HT-29 (cell line): ENCODE measurements at places on chromosomes 4 and X. TPM values are rescaled to one million over a fixed set of nuclear protein-coding genes. Genes with fewer than 3 reads are reported as not detected.

HS3ST1 gene
- total RNA-seq: 53.5 and 64.6 TPM in 2 replicates

ALB gene
- total RNA-seq: not detected in 2 replicates

DNA sequence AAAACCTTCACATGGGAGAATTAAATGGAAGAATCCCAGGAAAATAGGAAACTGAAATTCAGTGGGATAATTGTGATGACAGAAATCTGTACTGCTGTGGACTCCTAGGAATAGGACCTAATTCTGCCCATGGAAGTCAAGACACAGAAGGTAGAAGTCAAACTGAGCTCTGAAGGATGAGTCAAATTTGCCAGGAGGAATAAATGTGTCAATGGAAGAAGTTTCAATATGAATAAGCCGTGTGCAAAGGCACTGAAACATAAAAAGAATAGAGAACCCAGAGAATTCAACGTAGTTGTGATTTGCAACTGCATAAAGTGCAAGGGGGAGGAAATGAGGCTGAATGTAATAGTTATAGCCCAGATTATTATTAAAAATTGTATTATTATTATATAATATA lies 11.6 kb downstream of the ENAM start:
- no peak for DNase-seq

GRCh38 chrX:134374294-134374693 lies 85.7 kb upstream of the HPRT1 start:
- peak; percentile 19 for DNase-seq
